ENCODE measurements at places on chromosomes 1 and 21. TPM values are rescaled to one million over a fixed set of nuclear protein-coding genes. Genes with fewer than 3 reads are reported as not detected.

- no peak for DNase-seq
These were observed 3.4 kb upstream of the PDE9A start for GRCh38 chr21:42650033-42650370.

SFN gene
- not detected for total RNA-seq

DNA sequence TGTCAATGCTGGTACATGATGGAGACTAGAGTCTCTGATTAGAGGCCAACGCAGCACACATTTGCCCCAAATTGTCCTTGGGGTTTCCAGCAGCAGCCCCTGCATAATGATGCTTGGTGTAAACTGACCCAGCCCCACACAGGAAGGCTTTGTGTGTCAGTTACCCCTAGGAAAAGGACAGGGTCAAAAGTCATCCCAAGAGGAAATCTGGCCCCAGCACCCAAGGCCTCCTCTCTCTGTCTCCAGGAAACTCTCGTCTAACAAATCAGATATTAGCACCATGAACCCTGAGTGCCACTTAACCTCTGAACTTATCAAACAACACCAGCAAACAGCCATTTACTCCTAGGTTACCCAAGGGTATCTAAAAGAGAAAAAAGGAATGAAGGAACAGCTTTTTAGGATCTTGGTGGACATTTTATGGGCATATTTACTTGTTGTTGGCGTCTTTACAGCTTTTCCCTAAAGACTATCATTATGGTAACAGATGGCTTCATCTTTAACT, 84.5 kb downstream of the PSMG1 start:
- DNase-seq = no peak

NENF gene
- 54.1 TPM for total RNA-seq

- no peak for DNase-seq
These were observed 521.9 kb upstream of the PRMT6 start for GRCh38 chr1:106534612-106535011.

- DNase-seq = peak; percentile 92
These were observed 47.8 kb downstream of the CHML start for GRCh38 chr1:241592273-241592958.

GRCh38 chr1:115505148-115505571, 136.6 kb upstream of the VANGL1 start:
- DNase-seq = no peak

GRCh38 chr21:25562660-25563059, 44.6 kb downstream of the MRPL39 start:
- no peak for DNase-seq

CD48 gene
- not detected for total RNA-seq

DNA sequence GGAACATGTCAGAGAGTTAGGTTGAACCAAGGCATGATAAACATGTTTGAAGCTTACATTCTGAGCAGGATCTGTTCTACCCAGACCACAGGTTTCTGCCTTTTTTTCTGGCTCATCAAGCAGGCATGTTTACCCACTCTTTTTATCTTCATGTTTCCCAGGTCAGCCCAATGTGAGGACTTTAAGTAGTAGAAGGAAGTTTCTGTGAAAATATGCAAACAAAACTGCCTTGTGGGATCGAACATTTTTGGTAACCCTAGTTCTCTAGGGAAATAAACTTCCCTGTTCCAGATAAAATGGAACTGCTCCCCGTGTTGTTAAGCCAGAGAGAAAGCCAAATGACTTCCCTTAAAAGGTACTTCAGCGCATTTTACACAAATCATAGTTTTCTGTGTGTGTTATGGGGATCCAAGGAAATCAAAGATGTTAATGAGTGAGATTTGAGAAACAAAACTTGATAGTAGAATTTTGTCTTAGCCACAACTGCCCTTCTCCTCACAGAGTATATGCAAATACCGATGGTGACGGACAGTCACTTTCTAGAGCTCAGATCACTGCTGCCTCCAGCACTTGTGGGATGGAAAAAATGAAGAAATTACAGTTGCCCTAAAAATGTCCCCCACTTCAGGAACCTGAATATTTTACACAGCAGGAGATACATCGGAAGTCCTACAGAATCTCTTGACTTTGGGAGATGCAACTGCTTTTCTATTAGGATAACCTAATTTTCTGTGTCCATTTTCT, 765 bp upstream of the HIPK1 start:
- peak; percentile 5 for DNase-seq

- DNase-seq = no peak
These were observed 284.0 kb downstream of the DUSP10 start for GRCh38 chr1:221457685-221458446.

ETV3L gene
- not detected for total RNA-seq

DNA sequence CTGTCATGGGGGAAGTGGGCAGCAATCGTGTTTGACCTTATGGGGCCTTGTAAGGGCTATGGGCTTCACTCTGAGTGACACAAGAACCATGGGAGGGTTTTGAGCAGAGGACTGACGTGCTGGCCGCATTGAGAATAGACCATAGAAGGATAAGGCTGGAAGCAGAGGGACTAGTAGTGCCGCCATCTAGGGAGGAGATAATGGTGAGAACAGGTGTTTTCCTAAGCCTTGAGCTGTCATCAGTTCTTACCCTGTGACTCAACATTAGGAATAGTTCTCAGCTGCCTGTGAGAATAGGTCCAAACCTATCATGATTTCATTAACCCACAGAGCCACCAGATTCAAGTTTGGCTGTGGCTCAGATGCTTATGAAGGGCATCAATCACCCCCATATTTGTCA, 228.5 kb downstream of the CACNA1E start:
- no peak for DNase-seq

DNA sequence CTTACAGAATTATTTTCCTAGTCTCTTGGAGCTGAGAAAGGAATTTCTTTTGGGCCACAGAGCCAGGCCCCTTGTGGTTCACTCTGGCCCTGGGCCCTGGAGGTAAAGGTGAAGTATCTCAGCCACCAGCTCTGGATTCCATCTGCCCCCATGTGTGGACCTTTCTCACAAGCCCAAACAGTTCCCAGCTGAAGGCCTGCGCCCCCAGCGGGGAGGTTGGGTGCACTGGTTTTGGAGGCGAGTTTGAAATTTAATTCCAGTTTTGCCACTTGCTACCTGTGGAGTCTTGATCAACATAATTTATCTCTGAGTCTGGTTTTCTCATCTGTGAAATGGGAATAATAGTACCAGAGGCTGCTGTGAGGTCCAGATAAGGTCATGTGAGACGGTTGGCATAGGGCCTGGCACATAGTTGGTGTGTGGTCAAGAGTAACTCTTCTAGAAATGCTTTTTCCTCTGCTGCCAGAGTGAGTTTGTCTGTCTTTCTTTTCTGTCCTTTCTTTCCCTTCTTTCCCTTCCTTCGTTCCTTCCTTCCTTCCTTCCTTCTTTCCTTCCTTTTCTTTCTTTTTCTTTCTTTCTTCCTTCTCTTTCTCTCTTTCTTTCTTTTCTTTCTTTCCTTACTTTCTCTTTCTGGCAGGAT, 6.1 kb downstream of the AGTRAP start:
- DNase-seq = no peak

- DNase-seq = no peak
These were observed 87.4 kb downstream of the DMRTB1 start for GRCh38 chr1:53546409-53547155.

MPC2 gene
- total RNA-seq = 55.2 TPM

- DNase-seq = no peak
These were observed 263.7 kb upstream of the SGIP1 start for GRCh38 chr1:66270119-66270812.

RHEX gene
- not detected for total RNA-seq

DNA sequence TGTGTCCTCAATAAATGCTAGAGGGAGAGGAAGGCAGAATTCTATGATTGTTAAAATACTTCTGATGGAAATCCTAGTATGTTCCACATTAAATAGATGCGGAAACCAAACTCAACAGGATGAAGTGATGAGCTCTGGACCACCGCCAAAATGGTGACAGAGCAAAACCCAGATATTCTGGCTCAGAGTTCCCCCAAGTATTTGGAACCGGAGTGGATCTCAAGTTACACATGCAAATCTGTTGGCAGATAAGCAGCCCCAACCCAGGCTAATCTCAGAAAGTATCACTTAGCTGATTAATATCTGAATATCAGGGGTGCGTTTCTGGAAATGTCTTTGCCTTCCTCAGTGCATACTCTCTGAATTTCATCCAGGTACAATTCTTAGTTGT, 17.4 kb upstream of the GRHL3 start:
- peak; percentile 25 for DNase-seq

GRCh38 chr1:17273096-17273495, 24.2 kb downstream of the PADI3 start:
- no peak for DNase-seq

DNA sequence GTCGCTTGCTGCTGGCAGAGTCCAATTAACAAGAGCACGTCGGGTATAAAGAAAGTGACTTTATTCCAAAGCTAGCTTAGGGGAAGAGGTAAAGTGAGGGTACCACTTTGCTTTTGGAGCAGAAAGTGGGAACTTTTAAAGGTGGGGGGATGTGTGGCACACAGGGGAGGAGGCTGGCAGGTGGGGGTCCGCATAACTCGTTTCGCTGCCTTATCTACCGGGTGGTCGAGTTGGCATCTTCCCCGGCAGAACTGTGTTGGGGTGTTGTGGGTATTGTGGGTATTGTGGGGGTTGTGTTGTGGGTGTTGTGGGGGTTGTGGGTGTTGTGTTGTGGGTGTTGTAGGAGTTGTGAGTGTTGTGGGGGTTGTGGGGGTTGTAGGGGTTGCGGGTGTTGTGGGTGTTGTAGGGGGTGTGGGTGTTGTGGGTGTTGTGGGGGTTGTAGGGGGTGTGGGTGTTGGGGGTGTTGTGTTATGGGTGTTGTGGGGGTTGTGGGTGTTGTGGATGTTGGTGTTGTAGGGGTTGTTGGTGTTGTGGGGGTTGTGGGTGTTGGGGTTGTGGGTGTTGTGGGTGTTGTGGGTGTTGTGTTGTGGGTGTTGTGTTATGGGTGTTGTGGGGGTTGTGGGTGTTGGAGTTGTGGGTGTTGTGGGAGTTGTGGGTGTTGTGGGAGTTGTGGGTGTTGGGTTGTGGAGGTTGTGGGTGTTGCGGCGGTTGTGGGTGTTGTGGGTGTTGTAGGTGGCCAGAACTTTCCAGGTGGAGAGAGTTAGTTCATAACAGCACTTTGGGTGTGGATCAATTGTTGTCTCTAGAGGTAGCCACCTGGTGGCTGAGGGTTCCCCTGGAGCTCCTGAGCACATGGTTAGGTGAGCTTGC, 52.7 kb downstream of the AGPAT3 start:
- no peak for DNase-seq

SLAMF7 gene
- not detected for total RNA-seq

DNA sequence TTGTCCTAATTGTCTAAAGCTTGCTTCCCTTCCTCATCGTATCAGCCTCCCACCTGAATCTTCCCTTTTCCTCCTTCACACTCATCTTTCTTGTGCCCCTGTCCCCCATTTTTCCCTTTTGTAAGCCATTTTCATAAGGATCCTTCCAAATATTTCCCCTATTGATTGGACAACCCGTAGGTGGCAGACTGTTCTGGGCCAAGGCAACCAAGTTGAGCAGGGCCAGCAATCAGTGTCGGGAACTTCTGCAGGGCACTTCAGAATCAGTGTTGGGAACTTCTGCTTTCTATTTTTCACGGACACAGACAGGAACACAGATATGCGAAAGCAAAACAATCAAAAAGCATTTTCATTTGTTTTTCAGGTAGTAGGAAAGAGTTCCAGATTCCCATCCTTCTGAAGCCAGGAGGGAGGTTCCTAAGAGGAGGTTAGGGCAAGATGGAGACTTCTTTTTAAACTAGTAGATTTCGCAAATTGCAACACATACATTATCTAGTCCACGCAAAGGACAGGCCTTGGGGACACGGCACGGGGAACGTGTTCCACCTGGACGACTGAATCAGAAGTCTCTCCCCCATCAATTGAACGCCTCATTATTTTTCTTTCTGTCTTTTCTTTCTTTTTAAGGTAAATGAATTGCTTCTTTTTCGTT, 691 bp upstream of the MPZL1 start:
- peak; percentile 57 for DNase-seq

GRCh38 chr1:31650161-31651088, 5.7 kb upstream of the PEF1 start:
- no peak for DNase-seq

DNA sequence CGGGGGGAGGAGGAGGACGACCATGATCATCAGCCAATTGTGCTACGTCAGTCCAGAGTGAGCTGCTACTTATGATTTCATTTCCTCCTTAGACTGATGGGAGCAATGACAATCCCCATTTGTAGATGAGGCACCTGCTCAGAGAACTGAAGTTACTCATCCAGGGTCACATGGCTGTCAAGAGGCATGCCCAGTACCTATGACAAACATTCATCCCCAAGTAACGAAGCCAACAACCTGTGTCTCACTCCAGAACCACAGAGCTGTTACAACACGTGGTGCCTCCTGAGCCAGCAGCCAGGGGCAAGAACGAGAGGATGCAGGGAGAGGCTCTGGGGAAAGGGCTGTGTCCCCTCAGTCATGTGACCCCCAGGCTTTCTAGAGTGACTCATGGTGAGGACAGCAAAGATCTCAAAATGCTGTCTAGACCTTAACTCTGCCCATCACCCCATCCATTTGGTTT, 93.6 kb downstream of the SIM2 start:
- peak; percentile 54 for DNase-seq

GRCh38 chr1:26289158-26290059, 9.5 kb downstream of the SH3BGRL3 start:
- DNase-seq = no peak

GRCh38 chr1:14403961-14404645, 194.4 kb upstream of the KAZN start:
- no peak for DNase-seq

DNA sequence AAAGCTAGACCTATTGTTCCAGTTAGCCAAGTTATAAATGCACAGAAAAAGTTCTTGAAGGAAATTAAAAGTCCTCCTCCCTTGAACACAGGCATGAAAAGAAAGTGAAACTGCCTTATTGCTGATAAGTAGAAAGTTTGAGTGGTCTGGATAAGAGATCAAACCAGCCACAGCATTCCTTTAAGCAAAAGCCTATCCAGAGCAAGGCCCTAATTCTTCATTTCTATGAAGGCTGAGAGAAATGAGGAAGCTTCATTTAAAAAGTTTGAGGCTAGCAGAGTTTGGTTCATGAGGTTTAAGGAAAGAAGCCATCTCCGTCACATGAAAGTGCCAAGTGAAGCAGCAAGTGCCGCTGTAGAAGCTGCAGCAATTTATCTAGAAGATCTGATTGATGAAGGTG, 2.7 kb upstream of the SSX2IP start:
- DNase-seq = peak; percentile 17

GRCh38 chr1:25055961-25056360, 125.9 kb upstream of the RUNX3 start:
- DNase-seq = no peak
